CD4-positive, alpha-beta T cell treated with Interleukin-6 at 100 ng/mL for 8 hours (primary cell): ENCODE measurements at places on chromosomes 3 and 15.

- no peak for DNase-seq
Measured at GRCh38 chr3:120129718-120130513, 35.7 kb upstream of the GSK3B start.

DNA sequence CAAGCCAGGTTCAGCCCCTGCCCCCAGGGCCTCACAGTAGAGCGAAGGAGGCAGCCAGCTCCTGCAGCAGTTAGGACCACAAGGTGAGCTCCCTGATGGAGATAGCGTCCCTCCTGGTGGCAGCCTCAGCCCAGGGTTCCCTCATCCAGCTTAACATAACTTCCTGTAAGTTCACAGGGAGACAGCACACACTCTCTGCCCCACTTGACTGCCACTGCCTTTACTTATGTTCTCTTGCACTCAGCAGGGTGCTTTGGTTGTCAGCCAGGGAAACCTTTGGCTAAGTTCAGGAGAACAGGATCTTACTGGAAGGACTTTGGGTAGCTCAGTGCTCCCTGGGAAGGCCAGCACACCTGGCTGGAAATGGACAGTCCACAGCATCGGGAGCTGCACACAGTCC lies 10.9 kb downstream of the KBTBD13 start:
- no peak for DNase-seq

GRCh38 chr3:190321789-190322603 lies at the start of gene CLDN1:
Gene CLDN1, minus strand, starts transcription at chr3:190322446. Its CDS starts 240 bp downstream, at chr3:190322206.
- peak; percentile 53 for DNase-seq

GRCh38 chr15:66765478-66766281 lies 63.6 kb downstream of the SMAD6 start:
- DNase-seq = no peak

- no peak for DNase-seq
Measured at GRCh38 chr3:130091958-130092357, 10.3 kb downstream of the ALG1L2 start.

GRCh38 chr3:153892126-153892525 lies 229.1 kb upstream of the ARHGEF26 start:
- DNase-seq = no peak

DNA sequence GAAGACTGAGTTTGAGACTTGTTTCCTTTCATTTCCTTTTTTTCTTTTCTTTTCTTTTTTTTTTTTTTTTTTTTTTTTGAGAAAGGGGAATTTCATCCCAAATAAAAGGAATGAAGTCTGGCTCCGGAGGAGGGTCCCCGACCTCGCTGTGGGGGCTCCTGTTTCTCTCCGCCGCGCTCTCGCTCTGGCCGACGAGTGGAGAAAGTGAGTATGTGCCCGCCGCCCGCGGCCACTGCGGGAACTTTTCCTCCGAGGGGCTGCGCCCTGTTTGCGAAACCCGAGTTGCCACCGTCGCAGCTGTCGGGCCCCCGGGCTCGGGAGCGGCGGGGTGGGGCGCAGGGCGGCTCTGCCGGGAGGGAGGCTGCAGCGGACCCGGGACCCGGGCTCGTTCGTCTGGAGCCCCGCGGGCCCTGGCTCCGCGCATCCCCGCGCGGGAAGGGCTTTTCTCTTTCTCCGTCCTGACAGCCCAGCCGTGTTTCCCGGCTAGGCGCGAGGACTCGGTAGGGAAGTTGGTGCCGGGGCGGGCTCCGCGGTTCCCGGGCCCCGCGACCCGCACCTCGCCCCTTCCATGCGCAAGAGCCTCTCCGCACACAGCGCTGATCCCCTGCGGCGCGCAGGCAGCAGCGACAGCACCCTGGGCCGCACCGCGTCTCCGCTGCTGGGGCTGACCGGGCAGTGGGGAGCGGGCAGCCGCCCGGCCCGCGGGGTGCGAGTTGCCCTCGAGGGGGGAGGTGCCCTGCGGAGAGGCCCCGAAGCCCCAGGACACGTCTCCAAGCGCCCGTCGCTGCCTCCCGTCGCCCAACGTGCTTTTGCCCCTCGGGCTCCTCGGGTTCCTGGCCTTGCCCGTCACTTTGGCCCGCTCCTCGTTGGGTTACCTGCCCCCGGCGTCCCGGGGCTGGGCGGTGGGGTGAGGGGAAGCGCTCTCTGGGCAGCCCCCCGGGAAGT lies 1.4 kb downstream of the IGF1R start:
- peak; percentile 14 for DNase-seq

GRCh38 chr3:190048932-190049441 lies 71.7 kb downstream of the P3H2 start:
- no peak for DNase-seq

DNA sequence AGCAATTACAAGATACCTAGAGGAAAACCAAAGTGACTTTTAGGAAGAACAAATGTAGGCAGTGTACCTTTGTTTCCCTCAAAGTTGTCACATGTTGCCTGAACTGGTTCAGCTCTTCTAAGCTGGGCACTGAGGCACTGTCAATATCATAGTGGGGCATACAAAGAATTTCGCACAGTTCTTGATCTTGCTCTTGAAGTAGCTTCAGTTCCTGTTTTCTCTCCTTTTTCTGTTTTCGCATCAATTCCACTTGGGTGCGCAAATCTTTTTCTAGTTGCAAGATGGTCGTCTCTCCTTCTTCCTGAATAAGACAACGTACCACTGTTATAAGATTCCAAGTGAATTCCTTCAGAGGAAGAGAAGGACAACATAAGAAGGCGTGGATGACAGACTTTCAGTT lies 12.7 kb downstream of the PRC1 start:
- DNase-seq = no peak

- peak; percentile 82 for DNase-seq
Measured at GRCh38 chr3:72738752-72739530, 109.3 kb downstream of the SHQ1 start.

DNA sequence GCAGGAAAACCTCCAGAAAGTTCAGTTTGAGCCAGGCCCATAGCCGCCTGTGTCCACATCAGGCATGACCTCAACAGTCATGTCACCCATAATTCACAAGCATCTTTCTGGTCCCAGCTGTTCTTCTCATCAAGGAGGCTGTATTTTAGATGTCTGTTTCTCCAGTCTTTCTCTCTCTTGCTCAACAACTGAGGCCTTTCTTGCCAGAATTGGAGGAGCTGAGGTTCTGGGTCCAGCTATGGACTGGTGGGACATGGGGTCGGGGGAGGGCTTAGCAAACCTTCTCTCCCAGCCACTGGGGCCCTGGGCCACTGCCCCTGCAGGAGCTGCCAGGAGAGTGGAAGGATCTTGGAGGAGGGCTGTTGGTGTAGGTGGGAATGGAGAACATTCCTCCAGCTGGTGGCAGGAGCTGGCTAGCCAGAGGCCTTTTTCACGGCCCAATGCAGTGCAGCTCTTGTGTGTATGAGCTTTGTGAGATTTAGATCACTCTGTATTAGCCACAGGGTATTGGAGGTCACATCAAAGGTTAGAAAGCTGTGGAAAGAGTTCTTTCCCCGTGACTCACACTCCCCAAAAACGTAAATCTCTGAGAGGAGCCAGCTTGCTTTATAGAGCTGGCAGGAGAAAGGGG lies 23.5 kb downstream of the MAGEF1 start:
- no peak for DNase-seq

GRCh38 chr3:174767853-174768382 lies 91.2 kb upstream of the NAALADL2 start:
- no peak for DNase-seq

GRCh38 chr15:74011610-74012009 lies 17.1 kb downstream of the PML start:
- no peak for DNase-seq

- DNase-seq = no peak
Measured at GRCh38 chr15:92808598-92809063, 91.5 kb upstream of the CHD2 start.

GRCh38 chr15:74250266-74250665 lies 14.1 kb downstream of the CCDC33 start:
- no peak for DNase-seq

- no peak for DNase-seq
Measured at GRCh38 chr15:65331811-65332210, 27.3 kb downstream of the RNU5B-1 start.

- DNase-seq = peak; percentile 69
Measured at GRCh38 chr3:58471025-58471887, 20.6 kb upstream of the KCTD6 start.

DNA sequence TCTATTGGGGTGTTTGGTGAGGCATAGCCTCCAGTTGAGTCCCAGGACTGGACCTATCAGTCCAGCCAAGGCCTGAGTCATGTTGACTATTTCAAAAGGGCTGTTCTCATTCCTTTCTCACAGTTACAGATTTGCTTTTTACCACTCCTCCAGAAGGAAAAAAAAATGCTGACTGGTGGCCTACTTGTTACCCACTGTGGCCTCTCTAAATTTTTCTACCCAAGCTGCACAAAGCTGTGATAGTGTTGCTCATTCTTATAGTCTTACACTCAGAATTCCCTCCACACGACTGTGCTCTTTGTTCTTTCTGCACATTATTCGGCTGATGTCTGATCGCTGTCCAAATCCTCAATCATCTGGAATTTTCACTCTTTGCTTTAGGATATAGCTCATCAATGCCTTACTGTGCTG lies 1142.2 kb downstream of the IGSF11 start:
- no peak for DNase-seq

DNA sequence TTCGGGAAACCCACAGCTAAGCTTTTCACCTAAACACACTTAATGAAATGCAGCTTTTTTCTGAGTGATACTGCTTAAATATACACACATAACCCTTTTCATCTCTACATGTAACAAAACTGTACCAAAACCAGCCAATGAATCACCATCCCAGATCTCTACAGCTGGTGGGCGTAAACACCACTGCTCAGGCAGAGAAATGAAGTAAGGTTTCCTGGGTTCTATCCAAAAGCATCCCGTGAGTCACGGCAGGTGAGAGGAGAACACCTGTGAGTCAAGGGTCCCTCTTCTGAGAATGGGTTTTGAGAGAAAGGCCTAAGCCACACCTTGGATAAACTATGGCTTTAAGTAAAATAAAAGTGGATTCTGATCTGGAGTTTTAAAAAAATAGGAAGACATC lies 2.6 kb downstream of the CLDN1 start:
- DNase-seq = no peak

DNA sequence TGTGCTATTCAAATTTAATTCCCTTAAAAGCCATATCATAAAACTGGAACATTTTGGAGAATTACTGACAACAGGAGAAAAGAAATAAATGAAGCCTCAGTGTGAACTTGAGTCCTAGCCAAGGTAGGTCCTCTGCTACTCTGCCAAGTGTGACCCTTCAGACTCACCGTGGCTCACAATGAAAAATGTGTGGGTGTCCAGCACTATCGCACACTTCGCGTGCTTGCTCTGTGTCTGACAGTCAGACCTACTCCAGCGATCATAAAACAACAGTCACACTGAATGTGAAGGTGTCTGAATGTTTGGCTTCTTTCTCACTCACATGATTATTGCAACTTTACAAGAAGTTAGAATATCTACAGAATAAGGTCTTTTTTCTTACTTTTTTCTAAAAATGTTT lies 65.8 kb upstream of the TRA2B start:
- no peak for DNase-seq

DNA sequence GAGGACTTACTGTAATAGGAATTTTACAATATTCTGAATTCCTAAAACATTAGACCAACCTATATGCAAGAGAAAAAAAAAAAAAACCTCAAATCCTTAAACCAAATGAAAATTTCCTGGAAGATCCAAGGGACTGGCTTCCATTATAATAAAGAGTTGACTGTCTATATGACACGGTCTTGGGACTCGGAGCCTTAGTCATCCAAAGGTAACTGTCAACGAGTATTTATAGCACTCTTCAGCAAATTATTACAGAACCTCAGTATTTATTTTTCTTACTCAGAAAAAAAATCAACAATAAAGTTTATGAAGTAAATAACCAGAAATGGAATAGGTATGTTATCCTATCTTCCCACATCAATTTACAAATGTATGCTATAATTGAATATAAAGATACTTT lies 66.0 kb downstream of the TTBK2 start:
- no peak for DNase-seq

DNA sequence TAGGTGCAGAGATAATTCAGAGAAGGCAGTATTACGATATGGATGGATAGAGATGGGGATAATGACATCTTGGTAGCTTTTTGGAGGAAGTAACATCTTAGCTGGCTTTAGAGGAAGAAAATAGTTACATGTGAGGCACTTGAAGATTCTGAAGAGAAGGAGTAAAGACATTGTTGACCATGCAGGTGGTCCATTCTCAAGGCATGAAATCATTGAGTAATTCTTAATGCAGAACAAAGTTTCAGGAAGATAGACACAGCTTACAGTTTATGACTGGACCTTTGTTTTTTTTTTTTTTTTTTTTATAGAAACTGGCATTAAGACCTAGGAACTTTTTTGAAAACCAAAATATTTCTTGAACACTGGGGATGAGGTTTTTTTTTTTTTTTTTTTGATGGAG lies 28.2 kb downstream of the MBNL1 start:
- DNase-seq = no peak

- DNase-seq = no peak
Measured at GRCh38 chr3:45640091-45640507, 45.5 kb downstream of the LIMD1 start.

GRCh38 chr3:187920913-187921312 lies 175.6 kb upstream of the BCL6 start:
- DNase-seq = no peak

DNA sequence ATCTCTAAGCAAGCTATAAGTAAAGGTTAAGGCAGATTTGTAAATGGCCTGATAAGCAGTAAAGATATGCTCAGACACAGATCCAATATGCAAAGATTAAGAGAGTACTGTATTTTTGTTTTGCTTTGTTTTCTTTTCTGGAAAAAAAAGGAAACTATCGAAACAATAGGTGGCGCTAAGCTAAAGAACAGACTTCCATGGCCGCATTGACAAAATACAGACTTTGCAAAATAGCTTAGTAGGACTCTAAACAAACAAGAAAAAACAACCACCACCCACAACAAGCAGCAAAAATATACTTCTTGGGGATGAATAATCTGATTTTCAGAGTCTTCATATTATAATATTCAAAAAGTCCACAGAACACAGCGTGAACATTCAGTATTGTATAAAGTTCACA lies 758.4 kb upstream of the ROBO1 start:
- no peak for DNase-seq

DNA sequence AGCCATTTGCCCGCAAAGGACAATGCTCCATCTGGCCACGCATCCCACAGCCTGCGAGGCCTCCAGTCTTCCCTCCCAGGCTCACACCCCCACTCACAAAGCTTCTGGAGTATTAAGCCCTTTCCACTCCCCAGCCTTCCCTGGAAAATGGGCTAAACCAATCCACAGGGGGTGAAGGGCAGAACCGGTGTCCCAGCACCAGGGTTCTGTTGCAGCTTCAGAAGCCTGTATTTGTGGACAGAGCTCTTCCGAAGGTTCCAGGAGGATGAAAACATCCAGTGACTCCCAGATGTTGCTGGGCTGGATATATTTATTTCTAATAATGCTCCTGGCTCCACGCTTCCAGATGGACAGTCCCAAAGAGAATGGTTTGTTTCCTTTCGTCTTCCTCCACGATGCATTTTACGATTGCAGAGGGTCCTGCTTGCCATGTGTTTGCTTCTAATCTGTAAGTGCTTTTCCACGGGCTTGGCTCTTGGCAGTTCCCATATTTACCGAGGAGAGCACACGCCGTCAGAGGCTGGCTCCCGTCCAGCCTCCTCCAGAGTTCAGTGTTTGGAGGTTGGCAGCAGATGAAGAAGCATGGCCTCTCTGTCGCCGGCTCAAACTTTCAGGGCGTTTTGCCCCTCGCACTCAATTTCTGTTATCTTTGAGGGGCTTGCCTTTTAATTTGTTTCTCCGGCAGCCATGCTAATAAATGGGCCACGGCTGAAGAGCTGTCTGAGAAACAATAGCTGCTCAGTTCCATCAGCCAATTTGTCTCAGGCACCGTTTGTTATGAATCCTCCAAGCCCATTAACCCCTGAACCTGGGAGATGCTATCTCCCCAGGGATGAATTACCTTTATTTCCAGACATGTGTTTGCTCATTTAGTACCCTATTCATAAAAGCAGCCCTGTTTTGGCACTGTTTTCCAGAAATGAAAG lies 367.9 kb upstream of the PROK2 start:
- no peak for DNase-seq
